ENCODE measurements at places on chromosomes 13 and 19.

GRCh38 chr19:7394731-7395359 lies 46.1 kb downstream of the ARHGEF18 start:
- peak; percentile 82 for DNase-seq

GRCh38 chr13:98428256-98428966 lies 148.5 kb downstream of the STK24 start:
- DNase-seq, result no peak

- no peak for DNase-seq
Observed at GRCh38 chr13:112990783-112991182, 21.8 kb downstream of the MCF2L start.

- no peak for DNase-seq
Observed at GRCh38 chr19:2180881-2181632, 17.3 kb downstream of the DOT1L start.

- DNase-seq, result no peak
Observed at GRCh38 chr19:3029065-3029923, at the start of gene TLE2. Gene TLE2, minus strand, starts transcription at chr19:3029280. Its CDS starts 376 bp downstream, at chr19:3028904.

GRCh38 chr13:114118086-114118485 lies 14.3 kb downstream of the RASA3 start:
- no peak for DNase-seq

- no peak for DNase-seq
Observed at GRCh38 chr13:98541701-98542203, 35.2 kb downstream of the STK24 start.

- DNase-seq, result no peak
Observed at GRCh38 chr13:42543215-42543797, 30.6 kb upstream of the TNFSF11 start.

DNA sequence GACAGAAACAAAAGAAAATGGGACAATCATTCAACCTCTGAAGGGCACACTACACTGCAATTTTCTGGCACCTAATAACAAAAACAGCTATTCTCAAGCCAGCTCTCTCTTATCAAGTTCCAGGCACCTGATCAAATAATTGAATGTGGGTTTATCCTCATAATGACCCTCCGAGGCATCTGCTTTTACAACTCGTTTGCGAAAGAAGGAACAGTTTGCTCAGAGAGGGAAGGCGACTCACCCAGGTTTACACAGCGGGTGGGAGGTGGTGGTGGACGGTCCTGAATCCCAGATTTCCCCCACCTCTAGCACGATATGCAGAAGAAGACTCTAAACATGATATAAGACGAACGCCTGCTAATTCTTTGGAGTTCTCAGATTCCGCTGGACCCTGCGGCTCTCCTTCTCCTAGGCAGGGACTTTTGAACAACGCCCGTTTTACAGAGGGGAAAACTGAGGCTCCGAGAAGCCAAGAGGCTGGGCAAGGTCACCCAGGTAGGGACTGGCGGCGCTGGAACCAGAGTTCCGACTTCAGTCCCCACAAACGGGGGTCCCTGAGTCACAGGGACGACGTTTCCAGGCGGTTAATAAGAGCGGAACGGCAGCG lies 641 bp downstream of the SGTA start:
- no peak for DNase-seq

DNA sequence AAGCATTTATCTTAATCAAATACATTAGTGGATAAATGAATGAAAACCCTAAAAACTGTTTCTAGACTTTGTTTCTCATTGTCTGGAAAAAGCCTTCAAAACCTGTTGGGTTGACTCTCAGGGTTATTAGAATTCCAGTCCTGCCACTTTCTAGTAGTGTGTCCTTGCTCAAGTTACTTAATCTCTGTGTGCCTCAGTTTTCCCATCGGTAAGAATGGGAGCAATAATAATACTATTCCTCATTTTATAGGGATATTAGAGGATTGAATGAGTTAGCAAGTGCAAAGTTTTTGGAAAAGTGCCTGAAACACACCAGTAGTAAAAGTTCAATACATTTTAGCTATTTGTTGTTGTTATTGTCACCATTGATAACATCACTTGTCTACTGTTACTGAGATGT lies 2.9 kb downstream of the URAD start:
- no peak for DNase-seq

GRCh38 chr13:24142886-24143285 lies 17.6 kb upstream of the SPATA13 start:
- no peak for DNase-seq

- peak; percentile 90 for DNase-seq
Observed at GRCh38 chr19:43664018-43664417, 6.0 kb downstream of the PLAUR start.

DNA sequence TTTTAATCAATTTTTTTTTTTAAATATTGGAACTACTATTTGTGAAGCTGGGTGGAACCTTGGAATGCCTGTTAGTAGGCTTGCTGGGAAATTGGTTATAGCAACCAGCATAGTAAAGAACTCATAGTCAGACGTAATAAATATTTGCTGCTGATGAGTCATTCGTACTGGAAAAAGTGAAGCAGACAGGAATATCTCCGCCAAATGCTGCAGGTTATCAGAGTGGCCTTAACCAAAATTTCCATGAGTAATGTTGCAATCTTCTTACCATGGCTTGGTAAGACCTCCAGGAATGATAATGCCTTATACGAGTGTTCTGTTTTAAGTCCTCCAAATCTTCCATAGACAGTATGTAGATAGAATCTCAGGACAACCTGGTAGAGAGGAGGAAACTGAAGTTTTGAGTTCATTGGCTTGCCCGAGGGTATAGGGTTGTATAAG lies 34.2 kb downstream of the MBNL2 start:
- no peak for DNase-seq

DNA sequence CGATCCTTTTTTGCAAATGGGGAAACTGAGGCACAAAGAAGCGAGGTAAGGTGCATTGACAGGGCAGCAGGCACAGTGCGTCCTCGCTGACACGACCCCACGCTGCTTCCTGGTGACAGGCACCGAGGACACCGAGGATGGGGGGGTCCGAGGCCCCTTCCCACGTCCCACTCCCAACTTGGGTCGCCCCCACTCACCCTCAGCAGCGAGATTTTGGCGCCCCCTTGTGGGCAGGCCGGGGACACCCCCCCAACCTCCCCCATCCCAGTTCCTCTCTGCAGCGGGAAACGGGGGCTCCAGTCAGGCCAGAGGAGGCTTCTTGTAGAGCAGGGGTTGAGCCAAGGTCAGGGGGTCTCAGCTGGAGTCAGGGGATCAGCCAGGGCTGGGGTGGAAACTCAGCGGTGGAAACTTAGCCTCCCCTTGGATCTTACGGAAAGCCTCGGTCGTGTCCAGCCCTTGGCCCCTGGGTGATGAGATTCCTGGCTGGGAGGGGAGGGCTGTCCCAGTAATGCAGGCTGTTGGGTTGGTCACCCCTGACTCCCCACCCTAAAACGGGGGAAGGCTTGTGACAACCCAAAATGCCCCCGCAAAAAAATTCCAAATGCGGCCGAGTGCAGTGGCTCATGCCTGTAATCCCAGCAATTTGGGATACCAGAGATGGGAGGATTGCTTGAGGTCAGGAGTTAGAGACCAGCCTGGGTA lies 8.2 kb downstream of the SMIM24 start:
- no peak for DNase-seq

- DNase-seq, result no peak
Observed at GRCh38 chr19:2650515-2650914, 52.0 kb downstream of the GNG7 start.

DNA sequence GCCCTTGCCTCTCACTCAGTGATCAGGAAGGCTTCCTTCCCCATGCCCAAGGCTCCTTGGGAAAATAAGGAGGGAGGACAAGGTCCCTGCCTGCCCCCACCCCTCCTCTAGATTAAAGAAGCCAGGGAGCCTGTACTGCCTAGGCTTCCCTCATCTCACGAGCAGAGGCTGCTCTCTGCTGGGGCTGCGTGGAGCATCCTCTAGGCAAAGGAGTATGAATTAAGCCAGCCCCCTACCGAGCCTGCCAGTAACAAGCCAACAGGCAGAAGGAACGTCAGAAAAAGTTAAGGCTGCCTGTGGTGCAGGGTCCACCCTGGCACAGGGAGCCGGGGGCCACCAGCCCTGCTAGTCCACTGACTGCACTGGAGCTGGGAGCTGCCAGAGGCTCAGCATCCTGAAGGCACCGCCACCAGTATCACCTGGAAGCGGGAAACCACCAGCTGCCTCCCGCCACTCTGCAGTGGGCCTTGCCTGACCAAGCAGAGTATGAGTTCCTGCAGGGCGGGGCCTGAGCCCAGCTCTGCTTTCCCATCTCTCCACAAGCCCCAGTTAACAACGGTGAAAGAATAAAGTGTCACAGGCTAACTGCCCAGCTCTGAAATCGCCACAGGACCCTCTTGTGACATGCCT lies 6.8 kb downstream of the NAPA start:
- DNase-seq, result no peak

DNA sequence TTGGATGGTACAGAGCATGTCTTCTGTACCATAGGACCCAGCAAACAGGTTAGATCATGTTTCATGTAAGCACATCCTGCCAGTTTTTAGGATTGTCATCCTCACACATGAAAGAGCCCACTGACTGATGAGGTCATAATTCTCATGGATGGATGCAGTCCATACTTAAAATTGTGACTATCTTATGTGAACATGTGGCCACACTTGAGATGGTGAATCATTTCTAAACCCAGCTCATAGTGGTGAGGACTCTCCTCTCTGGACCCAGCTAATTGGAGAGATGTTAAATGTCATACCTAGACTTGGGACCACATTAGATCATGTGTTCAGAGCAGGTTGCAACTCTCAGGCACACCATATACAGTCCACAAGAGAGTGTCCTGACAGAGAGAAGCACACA lies 24.8 kb upstream of the ZNF254 start:
- DNase-seq, result no peak

GRCh38 chr13:44425815-44426078 lies 52.1 kb downstream of the SERP2 start:
- no peak for DNase-seq

GRCh38 chr19:8210421-8211101 lies 1.4 kb downstream of the CERS4 start:
- DNase-seq, result no peak

GRCh38 chr13:106343836-106344235 lies 191.6 kb downstream of the EFNB2 start:
- no peak for DNase-seq

DNA sequence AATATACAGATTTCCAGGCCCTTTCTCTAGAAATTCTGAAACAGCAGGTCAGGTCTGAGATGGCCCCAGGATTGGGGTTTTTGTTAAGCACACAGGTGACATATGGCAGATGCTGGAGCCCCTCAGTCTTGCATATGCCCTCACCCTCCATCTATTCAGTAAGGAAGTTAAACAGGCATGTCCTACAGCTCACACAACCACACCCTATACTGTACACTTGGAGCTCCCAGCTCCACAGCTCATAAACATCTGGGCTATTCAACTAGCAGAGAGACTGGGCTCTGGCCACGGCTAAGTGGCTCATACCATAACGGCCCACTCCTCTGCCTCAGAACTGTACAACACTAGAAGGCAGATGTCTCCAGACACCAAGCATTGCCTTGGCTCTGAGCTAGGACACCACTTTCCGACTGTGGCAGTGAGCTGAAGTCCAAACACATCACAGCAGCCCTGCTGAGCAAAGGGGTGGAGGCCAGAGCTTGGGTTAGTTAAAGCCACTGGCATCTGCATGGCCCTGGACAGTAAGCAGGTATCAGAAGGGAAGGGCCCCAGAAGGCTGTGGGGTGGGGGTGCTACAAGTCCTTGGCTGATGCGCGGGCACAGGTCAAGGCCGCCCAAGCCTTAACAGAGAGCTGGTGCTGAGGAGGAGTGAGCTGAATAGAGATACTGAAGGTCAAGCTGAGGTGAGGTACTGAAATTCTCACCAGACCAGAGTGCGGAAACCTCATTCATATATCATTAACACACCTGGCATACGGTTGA lies 79.1 kb downstream of the ABCC4 start:
- DNase-seq, result no peak

GRCh38 chr19:46466536-46467196 lies 4.7 kb downstream of the PNMA8A start:
- DNase-seq, result no peak

GRCh38 chr19:46928951-46929350 lies 68.2 kb downstream of the ARHGAP35 start:
- no peak for DNase-seq

DNA sequence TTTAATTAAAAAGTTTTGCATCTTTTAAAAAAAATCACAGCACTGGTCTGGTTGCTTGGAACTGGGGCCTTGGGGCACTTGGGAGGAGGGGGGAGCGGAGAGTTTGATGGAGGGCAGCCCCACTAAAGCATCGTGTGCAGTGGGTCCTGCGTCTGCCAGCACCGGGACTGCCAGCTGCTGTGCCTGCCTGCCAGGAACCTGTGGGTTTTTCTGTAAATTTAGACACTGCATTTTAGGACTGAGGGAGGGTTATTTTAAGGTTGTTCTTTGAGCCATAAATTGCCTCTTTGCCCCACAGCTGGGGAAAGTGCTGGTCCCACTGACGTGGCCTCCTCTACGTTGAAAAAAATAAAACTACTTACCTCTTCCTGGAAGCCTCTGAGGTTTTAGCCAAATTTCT lies 2.9 kb downstream of the KLF2 start:
- DNase-seq, result no peak

DNA sequence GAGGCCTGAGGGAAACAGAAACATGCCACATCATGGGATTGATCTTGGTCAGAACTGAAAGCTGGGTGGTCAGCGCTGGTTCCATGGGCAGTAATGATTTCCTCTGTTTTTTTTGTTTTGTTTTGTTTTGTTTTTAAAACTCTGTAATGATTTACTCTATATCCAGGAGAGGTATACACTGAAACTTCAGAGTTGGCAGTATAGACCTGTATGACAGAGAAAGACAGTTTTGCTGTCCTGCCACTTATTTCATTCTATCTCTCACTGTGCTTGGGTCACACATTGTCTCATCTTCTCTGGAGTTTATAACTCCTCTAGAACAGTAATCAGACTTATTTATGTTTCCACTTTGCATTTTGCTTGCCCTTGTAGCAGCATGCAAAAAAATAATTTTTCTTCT lies 105.1 kb upstream of the SLITRK1 start:
- no peak for DNase-seq

GRCh38 chr19:39154629-39155100 lies 29.1 kb downstream of the PAK4 start:
- no peak for DNase-seq

DNA sequence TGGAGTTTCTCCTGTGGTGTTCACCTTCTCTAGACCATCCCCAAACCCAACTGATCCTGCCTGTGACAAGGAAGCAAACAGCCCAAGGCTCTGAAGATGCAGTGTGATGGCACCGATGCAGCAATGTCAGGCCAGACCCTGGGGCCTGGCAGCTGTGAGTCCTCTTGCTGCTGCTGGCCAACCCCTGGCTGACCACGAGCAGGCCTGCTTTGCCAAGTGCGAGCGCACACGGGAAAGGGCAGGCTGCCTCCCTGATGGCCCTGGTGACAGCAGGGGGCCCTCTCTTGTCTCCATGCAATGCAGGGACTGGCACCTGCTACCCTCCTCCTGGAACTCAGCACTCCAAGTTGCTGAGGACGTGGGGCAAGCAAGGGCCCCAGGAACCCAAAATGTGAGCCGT lies 5.4 kb upstream of the VSTM2B start:
- no peak for DNase-seq

DNA sequence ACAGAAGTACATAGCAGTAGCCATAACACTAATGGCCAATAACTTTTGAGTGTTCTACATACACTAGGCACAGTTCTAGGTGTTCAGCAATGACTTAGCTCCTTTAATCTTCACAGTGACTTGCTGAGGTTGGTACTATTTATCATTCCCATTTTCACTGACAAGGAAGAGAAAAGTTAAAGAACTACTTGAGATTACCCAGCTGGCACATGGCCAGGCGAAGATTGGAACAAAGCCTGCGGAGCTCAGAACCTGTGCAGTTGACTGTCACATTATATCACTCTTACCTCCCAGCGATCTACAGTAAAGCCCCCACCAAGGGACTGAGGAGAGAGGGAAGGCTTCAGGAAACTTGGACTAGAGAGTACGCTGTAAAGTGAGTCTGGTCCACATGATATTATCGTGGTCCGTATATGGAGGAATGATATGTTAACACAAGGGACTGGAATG lies 42.4 kb upstream of the WDFY2 start:
- no peak for DNase-seq
